Gastrocnemius medialis (tissue), 4 donors: ENCODE measurements at places on chromosomes 2 and 18. TPM values are rescaled to one million over a fixed set of nuclear protein-coding genes. Genes with fewer than 3 reads are reported as not detected.

GRCh38 chr2:64017811-64018700 is 1.2 kb downstream of the VPS54 start:
- DNase-seq, result no peak

DNA sequence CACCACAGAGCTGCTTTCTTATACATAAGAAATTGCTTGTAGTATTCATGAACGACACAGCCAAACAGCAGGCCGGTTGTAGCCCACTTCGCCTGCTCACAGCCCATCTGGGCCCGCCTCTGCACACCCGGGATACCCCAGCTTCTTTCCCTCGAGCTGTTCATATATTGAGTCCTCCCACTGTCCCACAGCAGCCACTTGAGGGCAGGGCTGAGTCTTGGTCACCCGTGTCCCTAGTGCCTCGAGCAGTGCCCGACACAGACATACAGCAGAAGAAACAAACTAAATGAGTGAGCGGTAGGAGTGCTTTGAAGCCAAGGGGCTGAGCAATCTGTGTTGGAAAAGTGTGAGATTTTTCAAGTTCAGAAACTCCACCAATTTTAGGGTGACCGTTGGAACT is 251.4 kb downstream of the KLHL29 start:
- DNase-seq, result no peak

DNA sequence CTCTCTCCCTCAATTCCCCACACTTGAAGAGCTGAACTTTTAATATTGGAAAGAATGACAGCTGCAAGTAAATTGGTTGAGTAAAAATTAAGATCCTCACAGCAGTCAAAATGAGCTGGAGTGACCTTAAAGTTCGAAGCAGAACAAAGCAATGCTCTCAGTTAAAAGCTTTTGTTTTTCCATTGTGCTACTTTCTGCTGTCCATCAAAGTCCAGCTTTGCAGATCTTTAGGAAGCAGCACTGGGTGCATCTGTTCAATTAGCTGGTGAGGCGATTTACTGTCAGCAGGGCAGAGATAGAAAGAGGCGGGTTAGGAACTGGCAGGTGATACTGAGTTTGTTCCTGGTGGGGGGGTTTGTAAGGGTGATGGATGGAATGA is 834.8 kb downstream of the CPS1 start:
- DNase-seq, result no peak

GRCh38 chr2:72822794-72823193 is 3.0 kb downstream of the EXOC6B start:
- no peak for DNase-seq

GRCh38 chr2:70977605-70978205 is 725 bp upstream of the ANKRD53 start:
- DNase-seq, result no peak

GRCh38 chr2:233031556-233032500 is 644 bp upstream of the NEU2 start:
- no peak for DNase-seq

GRCh38 chr2:67182884-67183283 is 214.2 kb upstream of the ETAA1 start:
- DNase-seq, result no peak

- no peak for DNase-seq
Measured at GRCh38 chr2:190678444-190679162, 29.7 kb downstream of the NAB1 start.

GRCh38 chr2:195532628-195533271 is 124.3 kb upstream of the SLC39A10 start:
- no peak for DNase-seq

GRCh38 chr2:134564549-134564948 is 154.3 kb downstream of the TMEM163 start:
- no peak for DNase-seq

DNA sequence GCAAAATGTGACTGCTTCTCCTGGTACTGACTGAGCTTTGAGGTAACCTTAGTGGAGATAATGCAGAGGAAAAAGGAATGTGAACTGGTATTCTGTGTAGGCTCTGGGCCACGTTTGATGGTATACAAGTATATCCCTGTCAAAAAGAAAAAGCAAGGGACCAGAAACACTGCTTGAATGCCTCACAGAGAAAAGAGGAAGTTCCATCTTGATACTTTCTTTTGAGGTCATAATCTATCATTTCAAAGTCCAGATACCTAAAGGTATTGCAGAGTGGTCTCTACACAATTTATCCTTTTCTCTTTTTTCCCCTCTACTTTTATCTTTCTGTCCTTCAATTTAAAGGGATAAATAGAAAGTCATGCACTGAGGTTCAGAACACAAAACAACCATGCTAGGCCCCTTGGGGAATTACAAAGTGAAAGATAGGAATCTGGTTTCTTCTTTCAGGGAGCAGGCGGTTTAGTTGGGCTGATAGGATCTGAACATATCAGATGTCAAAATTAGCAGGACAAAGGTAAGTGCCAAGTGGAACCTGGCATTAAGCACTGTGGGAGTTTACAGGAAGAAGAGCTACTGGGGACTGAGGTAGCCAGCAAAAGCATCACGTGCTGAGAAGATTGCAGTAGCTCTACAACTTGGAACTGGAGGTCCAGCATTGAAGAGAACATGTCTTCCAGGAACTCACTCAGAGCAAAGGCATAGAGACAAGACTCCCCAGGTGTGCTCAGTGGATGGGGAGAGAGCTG is 121.2 kb downstream of the LYPD6 start:
- DNase-seq, result no peak

DNA sequence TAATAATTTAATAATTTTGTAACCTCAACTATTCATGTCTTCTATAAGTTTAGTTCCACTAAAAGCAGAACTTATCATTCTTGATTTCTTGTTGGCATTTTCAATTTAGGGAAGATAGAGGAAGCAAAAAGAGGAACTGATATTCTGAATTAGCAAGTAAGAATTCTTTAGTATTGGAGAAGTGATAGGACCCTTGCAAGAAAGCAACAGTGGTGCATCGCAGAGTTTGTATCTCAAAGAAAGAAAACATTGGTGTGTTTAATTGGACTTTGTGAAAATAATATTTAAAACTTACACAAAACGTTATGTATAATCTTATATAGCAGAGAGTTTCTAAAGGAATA is 36.5 kb upstream of the TNFRSF11A start:
- DNase-seq, result no peak

DNA sequence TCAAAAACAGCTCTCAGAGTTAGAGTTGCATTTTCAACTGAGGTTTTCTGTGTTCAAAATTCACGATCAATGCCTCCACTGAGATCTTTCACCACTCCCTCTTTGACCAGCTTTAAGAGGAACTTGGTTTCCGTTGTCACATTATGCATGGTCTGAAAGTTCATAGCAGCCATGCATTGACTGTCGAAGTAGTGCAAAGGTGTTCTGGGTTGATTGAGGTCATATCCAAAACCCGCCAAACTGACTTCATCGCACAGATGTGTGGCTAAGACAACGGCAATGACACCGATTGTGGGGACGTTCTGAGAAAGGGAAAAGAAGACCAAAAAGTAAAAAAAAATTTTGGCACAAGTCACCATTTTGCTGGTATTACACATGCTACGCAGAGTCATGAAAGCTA is 48.7 kb downstream of the ST3GAL5 start:
- DNase-seq, result no peak

- DNase-seq, result no peak
Measured at GRCh38 chr2:144099780-144100377, 420.0 kb downstream of the ZEB2 start.

GRCh38 chr2:158021226-158021625 is 80.5 kb upstream of the UPP2 start:
- no peak for DNase-seq

DNA sequence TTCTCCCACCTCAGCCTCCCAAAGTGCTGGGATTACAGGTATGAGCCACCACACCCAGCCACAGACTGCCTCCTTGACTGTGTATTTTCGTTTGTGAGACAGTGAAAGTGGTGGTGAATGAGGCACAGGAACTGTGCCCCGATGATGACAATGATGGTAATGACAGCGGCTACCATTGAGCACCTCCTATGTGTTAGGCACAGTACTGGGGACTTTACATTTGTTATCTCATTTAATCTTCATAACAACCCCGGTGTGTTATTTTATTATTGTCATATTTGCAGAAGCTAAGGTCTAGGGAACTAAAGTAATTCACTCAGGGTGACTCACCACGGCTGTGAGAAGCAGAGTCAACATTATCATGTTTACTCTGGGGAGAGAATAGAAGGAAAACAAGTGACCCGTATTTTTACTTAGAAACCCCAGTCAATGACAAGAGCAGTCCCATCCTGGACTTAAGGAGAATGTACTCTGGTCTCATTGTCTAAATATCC is 77.6 kb upstream of the ALPP start:
- DNase-seq, result no peak

GRCh38 chr2:181850936-181851560 is 40.5 kb upstream of the ITPRID2 start:
- no peak for DNase-seq

- DNase-seq, result peak; percentile 23
Measured at GRCh38 chr2:149330127-149331022, at the start of gene LYPD6. Gene LYPD6, plus strand, starts transcription at chr2:149330587. Its CDS starts 107,122 bp downstream, at chr2:149437709.

- no peak for DNase-seq
Measured at GRCh38 chr2:150997702-150998440, 263.8 kb downstream of the RBM43 start.

GRCh38 chr2:228590681-228591080 is 409.2 kb upstream of the SPHKAP start:
- no peak for DNase-seq

DNA sequence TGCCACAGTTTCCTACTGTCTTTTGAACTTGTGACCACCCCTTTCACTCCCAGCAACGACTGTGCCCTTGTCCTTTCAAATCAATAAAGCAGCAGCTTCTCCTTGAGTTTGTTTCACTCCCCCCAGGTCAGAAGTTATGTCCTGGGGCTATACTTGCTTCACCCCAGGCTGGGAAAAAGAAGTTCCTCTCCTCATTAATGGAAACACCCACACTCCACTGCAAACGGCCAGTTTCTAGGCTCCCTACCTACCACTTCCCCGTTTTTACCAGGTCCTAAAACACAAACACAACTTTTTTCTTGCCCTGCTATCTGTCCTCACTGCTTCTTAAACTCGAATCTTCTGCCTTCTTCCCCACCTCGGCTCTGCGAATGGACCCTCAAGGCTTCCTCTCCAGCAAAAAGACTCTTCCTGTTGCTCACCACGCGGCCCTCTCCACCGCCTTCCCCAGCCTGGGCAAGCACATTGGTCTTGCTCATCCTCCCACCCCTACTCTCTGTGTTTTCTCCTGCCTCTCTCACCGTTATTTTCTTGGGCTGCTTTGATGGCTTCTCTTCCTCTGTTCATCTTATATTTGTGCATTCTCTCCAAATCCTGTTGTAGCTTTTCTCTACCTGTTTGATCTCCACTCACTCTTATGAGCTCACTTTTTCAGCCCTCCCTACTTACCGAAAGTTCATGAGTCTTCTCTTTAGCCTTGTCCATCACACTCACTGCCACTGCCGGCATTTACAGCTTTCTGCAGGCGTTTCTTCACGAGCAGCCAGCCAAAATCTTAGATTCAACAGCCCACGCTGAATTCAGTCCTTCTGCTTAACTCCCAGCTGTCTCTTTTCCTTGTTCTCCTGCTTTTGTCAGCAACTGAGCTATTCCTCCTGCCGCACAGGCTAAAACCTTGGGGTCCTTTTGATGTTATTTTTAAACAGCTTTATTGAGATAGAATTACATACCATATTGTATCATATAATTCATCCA is 7.0 kb upstream of the SP5 start:
- DNase-seq, result no peak

The SP140L gene
- 13.5 TPM for total RNA-seq

The HAAO gene
- total RNA-seq, result 2.5 TPM

The EPAS1 gene
- total RNA-seq, result 61.5 TPM

The CYRIA gene
- 4.9 TPM for total RNA-seq

The ZNF892 gene
- total RNA-seq, result 1.5 TPM

The UGT1A10 gene
- not detected for total RNA-seq

The CD207 gene
- not detected for total RNA-seq

The CD8B2 gene
- not detected for total RNA-seq

The IL37 gene
- total RNA-seq, result not detected

The MAP3K19 gene
- total RNA-seq, result not detected

The KCNS3 gene
- 25.8 TPM for total RNA-seq

The APCDD1 gene
- 13.0 TPM for total RNA-seq
